ENCODE measurements at places on chromosomes 4 and X.

GRCh38 chr4:131632877-131633276 is 1516.2 kb upstream of the PCDH10 start:
- DNase-seq = no peak

DNA sequence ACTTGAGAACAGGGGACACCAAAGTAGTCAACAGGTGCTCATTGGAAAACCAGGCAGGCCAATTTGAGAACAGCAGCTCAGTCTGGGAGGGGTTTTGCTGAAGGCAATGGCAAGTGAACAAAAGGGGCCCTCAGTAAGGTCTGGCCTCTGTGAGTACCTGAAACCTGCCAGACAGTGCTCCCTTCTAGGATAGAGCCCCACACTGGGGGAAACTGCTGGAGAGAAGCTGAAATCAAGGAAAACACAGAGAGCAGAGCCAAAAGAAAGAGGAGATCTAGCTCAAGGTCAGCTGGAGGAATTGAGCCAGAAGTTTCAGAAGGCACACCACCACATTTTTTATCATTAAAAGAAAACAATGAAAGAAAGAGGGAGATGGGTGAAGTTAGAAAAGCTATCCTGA is 28.2 kb downstream of the PNMA6E start:
- DNase-seq = no peak

GRCh38 chrX:113136836-113137235 is 296.2 kb upstream of the AMOT start:
- no peak for DNase-seq

DNA sequence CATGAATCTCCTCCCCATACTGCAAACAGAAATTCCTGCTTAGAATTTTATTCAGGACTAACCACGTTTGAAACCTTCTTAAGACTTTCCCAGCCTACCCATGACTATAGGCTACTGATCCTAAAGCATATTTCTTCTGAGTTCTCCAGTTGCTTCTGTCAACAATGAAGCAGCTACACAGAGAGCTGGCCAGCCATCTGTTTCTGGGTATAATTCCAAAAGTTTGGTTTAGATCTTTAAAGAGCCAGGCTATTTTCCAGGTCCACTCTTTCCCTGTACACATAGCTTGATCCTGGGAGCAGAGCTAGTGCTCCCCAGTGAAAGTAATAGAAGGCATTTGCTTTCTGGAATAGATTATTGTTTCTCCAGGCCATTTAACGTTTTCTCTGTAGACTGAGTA is 4.0 kb upstream of the ITM2A start:
- no peak for DNase-seq

DNA sequence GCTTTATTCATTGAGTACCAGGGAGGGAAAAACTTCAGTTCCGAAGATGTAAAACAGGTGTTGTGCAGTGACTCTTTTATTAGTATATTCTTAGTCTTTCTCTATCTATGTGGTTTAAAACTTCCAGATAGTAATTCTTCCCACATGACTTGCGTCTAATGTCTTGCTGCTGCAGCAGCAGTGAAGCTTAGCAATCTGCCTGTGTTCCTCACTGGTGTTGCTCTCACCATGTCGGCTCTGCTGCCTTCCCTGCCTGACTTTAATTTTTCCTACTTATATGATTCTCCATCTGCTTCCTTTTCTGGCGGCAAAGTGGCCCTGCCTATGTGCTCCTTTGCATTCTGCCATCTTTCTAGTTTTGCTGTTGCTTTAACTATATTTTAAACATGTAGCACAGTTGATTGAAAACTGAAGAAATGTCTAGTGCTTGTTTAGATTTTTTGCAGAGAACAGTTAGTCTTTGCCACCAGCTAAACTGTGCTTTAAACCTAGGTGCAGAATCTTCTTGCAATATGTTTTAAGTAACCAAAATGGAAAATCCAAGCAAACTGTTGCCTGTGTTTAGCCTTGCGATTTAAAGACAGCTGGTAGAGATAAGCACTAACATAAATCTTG is 1934.2 kb upstream of the IGFBP7 start:
- DNase-seq = no peak

DNA sequence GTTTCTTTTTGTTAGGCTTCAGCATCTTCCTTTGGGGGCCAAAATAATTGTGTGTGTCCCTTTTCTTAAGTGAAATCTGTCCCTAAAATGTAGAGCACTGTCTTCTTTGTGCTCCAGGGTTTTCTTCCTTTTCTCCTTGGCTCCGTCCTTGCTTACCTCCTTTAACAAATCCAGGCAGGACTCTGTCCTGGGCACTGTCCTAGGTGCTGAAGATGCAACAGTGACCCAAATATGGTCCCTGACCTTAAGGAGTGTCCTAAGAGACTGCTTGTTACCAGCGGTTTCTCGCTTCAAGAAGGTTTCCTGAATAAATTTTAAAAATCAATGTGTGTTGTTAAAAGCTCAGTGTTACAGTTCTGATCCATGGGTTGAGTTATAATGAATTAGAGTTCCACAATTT is 471.8 kb downstream of the KCNIP4 start:
- DNase-seq = no peak

DNA sequence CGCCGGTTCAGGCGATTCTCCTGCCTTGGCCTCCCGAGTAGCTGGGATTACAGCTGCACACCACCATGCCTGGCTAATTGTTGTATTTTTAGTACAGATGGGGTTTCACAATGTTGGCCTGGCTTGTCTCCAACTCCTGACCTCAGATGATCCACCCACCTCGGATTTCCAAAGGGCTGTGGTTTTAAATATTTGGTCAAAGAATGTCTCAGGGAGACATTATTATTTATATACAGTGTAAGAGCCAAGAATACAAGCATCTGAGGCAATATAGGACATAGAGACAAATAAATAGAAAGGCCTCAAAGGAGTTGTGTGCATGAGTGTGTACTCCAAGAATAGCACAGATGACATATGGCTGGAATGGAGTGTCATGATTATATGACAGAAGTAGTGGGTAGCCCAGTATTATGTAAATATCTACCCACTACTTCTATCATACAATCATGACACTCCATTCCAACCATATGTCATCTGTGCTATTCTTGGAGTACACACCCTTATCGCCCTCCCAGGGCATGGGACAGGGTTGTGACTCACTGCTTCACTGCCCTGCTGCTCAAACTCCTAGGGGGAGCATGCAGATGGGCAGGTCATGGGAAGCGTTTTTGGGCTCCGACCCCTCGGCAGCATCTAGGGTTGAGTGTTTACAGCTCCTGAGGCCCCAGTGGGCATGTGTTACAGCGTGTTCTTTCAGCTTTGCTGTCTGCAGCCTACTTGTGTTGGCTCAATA is 1649.8 kb upstream of the PCDH10 start:
- DNase-seq = no peak

DNA sequence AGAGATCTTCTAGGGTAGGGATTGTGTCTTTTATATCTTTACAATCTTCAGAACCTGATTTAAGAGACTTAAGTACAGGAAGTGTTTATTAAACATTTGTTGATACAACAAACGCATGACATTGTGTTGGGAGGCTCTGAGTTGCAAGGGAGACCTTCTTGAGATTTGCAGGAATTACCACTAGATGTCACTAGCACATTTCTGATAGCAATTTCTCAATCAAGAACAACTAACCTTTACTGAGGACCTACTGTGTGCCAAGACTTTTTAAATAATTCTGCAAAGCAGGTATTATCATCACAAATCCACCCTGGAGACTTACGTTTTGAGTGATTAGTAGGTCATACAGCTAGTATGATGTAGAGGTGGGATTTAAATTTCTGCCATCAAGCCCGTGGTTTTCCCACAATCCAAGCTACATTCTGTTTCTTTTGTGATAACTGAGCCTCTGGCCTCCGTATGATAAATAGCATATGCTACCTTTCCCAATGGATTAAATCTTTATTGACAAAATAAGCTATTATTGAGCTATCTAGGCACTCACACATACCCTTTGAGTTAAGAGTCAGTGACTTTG is 986.0 kb downstream of the CCSER1 start:
- DNase-seq = no peak

GRCh38 chr4:173505924-173506518 is 24.0 kb downstream of the HAND2 start:
- no peak for DNase-seq

GRCh38 chr4:13989501-13989900 is 362.0 kb upstream of the BOD1L1 start:
- DNase-seq = no peak

DNA sequence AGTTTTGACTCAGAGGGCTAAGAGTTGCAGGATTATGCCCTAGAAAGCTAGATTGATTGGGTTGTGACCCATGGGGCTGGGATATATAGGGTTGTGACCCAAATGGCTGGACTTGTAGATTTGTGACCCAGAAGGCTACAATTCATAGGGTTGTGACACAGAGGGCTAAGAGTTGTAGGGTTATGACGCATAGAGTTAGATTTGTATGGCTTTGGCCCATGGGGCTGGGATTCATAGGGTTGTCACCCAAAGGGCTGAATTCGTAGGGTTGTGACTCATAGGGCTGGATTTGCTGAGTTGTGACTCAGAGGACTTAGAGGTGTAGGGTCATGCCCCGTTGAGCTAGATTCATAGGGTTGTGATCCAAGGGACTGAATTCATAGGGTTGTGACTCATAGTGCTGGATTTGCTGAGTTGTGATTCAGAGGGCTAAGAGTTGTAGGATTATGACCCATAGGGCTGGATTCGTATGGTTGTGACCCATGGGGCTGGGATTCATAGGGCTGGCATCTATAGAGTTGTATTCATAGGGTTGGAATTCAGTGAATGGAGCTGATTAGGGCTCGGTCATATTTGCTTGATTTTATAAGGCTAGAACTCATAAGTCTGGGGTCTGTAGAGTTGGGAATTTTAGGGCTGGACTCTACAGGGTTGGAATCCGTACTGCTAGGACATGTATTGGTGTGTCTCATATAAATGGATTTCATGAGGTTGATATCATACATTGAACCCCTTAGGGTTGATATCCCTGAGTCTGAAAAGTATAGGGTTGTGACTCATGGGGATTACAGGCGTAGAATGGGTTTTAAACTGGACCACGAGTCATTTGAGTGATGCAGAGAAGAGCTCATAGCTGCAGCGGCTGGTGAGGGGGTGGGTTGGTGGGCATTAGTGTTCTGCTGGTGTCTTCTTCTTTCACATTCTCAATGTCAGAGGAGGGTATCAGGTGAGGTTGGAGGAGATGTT is 125.7 kb downstream of the CRLF2 start:
- no peak for DNase-seq

- no peak for DNase-seq
Measured at GRCh38 chrX:130915302-130915701, 12.3 kb upstream of the ENOX2 start.

- no peak for DNase-seq
Measured at GRCh38 chr4:81509822-81510221, 38.1 kb upstream of the RASGEF1B start.

- DNase-seq = no peak
Measured at GRCh38 chr4:48858130-48858529, 27.2 kb downstream of the OCIAD1 start.

- DNase-seq = no peak
Measured at GRCh38 chrX:9285342-9285771, 179.5 kb upstream of the TBL1X start.

- peak; percentile 69 for DNase-seq
Measured at GRCh38 chr4:2281575-2282343, 19.9 kb upstream of the MXD4 start.

DNA sequence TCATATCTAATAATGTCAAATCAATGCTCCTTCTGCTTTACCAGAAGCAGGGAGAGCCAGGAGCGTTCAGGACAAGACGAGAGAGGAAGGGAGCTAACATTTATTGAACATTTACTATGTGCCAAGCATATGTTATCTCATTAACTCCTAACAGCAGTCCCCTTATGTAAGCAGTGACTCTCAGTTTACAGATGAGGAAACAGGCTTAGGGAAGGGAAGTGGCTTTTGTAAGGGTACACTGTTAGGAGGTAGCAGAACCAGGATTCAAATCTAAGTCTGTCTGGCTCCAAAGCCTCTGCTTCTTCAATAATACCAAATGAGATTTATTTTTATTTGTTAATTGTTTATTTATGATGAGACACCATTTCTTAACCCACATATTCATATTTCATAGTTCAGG is 2.6 kb upstream of the STARD8 start:
- DNase-seq = no peak

GRCh38 chrX:134743091-134743490 is 84.8 kb upstream of the PLAC1 start:
- no peak for DNase-seq

- no peak for DNase-seq
Measured at GRCh38 chr4:187370918-187371317, 624.7 kb upstream of the ZFP42 start.

DNA sequence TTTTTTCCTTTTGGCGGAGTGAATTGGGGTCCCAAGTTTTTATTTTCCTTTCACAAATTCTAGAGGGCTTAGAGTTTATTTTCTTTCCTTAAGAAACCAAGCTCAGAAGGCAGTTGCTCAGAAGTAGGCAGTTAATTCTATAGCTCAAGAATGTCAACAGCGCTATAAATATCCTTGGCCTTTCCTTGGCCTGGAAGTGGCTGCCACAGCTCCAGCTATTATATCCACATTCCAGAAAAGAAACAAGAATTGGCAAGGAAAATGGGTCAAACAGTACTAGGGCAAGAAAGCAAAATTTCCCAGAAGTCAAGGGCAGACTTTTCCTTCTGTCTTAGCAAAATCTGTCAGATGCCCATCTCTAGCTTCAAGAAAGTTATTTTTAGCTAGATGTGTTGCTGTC is 31.0 kb downstream of the SLC10A6 start:
- no peak for DNase-seq

GRCh38 chr4:85778632-85779131 is 303.7 kb downstream of the ARHGAP24 start:
- DNase-seq = no peak

- no peak for DNase-seq
Measured at GRCh38 chr4:72341432-72341820, 227.6 kb downstream of the ADAMTS3 start.

- no peak for DNase-seq
Measured at GRCh38 chrX:17323397-17323796, 51.6 kb upstream of the NHS start.

DNA sequence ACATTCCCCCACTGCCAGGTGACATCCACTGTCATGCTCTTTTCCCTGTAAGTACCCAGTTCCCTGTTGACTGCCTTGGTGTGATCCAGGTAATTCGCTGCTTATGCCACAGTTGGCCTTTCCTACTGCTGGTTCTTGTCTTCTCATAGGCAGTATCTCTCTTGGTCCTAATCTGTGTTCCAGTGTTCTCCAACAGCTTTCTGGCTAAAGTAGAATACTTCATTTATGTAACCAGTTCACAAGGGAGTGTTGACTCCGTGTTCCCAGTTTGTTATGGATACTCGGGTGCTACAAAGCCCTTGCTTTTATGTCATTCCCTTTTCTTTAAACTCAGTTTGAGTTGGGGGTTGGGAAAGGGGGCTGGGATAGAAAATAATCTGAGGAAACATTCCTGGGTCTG is 98.4 kb downstream of the RS1 start:
- DNase-seq = no peak

All from stimulated activated CD4-positive, alpha-beta T cell treated with anti-CD3 and anti-CD28 coated beads, Interleukin-15, amount 100 ng/mL, for 1 hour (primary cell).